Activated CD4-positive, alpha-beta T cell treated with anti-CD3 and anti-CD28 coated beads, Interleukin-2, Interleukin-6, amounts not matched to agents 100 ng/mL and 50 ng/mL, durations not matched to agents 16 hours and 8 hours (primary cell): ENCODE measurements at places on chromosomes 6 and 20.

DNA sequence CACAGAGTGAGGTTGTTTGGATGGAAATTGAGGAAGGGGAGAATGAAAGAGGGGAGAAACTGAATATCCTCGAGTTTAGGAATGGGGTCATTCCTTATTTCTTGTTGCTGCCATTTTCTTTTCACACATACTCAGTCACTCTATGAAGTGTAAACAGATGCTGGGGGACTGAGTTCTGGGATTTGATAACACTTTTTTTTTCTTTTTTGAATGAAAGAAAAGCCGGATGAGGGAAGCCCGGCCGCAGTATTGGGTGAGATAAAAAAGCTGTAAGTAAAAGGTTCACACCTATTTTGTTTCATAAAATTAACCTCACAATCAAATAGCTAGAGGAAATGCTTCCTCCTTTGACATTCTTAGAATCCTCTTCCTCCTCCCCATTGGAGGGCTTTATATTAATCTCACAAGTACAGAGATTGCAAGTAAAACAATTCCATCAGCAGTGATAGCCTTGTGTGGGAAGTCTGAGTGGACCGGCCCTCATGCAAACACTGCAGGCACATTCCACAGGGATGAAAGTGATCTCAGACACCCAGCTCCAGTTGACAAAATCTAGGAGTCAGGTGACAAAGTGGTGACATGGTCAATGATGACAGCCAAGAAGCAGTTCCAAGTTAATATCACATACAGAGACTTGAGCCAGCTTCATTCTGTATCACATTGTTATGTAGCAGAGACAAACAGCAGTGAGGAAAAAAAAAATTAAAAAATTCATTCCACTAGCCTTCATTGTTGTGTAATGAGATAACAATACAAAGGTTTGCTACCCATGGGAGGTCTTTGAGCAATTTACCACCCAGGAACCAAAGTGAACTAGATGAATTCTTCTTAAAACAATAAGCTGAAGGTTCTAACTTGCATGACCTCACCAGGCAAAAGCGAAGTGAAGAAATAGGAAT is 391.1 kb upstream of the HSF2 start:
- no peak for DNase-seq

- no peak for DNase-seq
These were observed 71.0 kb downstream of the PLAGL1 start for GRCh38 chr6:143936778-143937667.

- no peak for DNase-seq
These were observed 49.8 kb upstream of the STXBP5 start for GRCh38 chr6:147154454-147154853.

- DNase-seq, result no peak
These were observed 6.7 kb downstream of the C6orf132 start for GRCh38 chr6:42135722-42136121.

DNA sequence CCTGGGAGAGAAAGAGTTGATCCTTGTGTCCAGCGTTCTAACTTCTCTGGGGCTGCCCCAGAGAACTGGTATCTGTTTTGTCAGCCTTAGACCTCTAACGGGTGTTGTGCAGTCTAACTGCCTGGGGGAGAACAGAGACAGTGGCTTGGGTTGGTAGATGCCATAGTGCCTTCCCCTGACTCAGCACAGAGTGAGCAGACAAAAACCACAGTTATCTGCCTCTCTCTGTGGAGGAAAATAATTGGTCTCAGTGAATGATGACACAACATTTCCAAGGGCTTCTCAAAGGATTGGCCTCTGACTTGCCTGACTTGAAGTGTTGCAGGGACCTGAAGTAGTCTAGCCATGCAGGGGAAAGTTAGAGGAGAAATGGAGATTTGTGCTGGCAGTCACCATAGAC is 226.2 kb upstream of the MAN1A1 start:
- DNase-seq, result no peak

- DNase-seq, result no peak
These were observed 42.0 kb upstream of the KIF16B start for GRCh38 chr20:16615199-16615598.

DNA sequence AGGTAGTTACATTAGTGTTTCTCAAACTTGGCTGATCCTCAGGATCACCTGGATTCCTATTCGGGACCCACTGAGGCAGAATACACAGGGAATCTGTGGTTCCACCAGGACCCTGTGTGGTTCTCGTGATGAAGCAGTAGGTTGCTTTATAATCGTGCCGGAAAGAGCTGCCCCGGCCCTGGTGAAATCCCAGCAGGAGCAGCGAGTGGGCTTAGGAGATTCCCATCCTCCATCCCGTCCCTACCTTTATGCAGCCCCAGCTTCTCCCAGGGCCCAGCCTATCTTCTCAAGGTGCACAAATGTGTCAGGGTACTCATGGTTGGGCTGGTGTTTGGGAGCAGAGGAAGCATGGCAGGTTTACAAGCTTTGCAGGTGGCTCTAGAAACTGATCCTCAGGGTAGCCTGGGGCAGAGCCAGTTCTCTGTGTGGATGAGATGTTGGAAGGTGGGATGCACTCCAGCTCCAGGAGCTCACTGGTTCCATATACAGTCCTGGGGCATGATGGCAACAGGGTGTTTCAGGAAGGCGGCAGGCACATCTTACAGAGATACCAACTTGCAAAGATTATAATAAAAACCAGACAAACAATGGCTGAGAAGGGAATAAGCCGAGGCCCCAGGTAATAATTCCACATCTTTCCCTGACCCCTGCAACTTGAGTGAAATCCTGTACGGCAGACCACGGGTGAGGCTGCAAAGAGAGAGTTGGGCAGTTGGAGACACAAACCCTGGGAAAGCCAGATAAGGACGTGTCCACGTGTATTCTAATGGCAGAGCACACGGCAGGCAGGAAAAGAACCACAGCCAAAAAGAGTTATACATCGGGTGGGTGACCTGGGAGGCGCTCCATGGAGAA is 5.9 kb downstream of the SLC22A1 start:
- no peak for DNase-seq

- no peak for DNase-seq
These were observed 9.4 kb upstream of the NCOA7 start for GRCh38 chr6:125781314-125781868.

DNA sequence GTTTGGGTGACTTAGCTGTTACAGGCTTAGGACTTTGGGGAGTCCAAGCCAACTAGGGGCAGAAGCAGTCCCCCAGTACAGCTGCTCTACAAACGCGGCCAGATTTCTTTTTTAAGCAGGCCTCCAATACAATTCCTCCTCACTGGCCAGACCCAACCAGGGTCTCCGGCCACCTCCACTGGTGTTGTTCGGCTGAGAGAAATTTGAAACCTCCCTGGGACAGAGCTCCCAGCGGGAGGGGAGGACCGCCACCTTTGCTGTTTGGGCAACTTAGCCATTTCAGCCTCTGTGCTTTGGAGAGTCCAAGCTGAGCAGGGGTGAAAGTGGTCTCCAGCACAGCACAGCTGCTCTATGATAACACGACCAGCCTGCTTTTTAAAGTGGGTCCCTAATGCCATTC is 59.4 kb upstream of the KHDRBS2 start:
- no peak for DNase-seq

GRCh38 chr20:2759143-2759542 is 41.3 kb downstream of the CPXM1 start:
- no peak for DNase-seq

GRCh38 chr6:30490026-30490876 is 942 bp downstream of the HLA-E start:
- DNase-seq, result peak; percentile 90

- DNase-seq, result peak; percentile 5
These were observed 226.2 kb downstream of the DHX35 start for GRCh38 chr20:39188266-39188765.

DNA sequence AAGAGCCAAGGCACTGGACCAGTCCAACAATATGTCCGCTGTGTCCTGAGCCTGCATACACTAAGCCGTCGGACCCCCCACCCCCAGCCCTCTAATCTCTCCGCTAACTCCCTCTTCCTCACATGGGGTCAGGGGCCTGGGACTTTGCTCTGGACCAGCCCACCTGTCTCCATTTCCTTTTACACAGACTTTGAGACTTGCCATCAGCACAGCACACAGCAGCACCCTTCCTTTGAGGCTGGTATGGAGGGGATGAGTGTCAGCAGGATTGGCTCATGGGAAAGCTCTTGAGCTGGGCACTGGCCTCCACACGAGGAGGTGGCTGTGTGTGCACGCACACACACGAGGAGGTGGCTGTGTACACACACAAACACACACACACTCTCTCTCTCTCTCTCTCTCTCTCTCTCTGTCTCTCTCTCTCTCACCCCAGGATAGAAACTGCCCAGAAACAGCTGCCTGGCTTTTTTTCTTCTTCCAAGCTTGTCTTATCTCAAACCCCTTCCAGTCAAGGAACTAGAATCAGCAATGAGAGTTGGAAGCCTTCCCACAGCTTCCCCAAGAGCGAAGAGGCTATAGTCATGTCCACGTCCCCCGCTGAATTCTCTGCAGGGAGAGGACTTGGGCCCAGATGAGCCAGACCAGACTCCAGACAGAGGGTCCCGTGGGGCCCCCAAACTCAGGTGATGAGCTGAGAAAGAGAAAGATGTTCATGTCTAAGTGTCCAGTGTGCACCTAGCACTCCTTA is 18.6 kb downstream of the SLC9A8 start:
- no peak for DNase-seq

DNA sequence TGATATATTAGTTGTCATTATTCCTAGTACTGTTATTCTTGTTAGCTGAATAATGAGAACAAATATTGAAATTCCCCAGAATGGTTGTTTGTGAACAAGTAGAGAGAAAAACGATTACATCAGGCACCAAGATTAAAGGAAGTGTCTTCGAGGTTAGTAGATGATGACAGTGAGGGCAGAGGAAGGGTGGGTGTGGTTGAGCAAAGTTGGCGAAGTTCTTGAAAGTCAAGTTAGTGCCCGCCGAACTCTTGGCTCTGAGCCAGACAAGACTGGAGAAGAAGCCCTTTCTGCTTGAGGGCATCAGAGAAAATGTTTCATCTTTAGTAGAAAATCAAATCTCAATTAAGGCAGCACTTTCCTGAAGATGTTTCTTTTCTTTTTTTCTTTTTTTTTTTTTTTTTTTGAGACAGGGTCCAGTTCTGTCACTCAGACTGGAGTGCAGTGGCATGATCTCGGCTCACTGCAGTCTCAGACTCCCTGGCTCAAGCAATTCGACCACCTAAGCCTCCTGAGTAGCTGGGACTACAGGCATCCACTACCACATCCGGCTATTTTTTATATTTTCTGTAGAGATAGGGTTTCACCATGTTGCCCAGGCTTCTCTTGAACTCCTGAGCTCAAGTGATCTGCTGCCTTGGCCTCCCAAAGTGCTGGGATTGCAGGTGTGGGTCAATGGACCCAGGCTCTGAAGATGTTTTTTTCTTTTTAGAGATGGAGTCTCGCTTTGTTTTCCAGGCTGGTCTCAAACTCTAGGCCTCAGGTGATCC is 77.1 kb downstream of the SGK1 start:
- peak; percentile 85 for DNase-seq
